ENCODE measurements at places on chromosomes 2 and 18.
A peak's percentile ranks its signal among the peaks of the same experiment; 100 is the strongest.

DNA sequence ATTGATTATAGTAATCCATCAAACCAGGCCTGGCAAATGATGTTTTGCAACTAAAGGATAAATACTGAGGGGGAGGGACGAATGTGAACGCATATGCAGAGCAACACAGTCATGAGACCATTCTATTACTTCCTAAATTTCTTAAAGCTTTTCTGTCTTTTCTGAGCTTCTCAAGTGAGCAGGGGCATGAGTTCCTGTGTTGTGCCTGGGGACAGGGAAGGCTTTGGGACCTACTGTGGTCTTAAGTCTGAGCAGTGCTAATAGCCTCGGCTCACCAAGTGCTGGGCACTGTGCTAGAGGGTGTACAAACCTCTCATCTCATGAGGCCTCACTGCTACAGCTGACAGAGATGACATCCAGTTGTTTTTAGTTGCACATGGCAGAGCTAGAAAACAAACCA lies 182.4 kb downstream of the NEDD4L start:
- no peak for DNase-seq

DNA sequence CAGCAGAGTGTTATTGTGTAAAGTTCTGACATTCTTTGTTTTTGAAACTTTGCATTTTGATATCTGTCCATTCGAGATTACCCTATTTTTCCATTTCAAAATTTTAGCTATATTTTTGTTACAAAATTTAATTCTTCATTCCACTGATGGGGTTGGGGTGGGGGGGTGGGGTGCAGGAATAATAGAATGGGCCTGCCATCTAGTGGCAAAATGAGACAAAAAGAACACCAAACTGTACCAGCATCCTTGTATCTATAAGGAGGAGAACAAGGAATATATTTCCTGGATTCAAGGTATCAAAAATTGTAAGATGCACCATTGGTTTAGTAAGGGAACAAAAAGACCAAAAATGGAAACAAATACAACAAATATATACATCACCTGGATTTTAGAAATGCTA lies 27.9 kb upstream of the TTR start:
- DNase-seq: peak; percentile 24

GRCh38 chr2:38113981-38114708 lies 38.2 kb upstream of the CYP1B1 start:
- DNase-seq: peak; percentile 22

- DNase-seq: no peak
These were observed 113.6 kb downstream of the ALPK2 start for GRCh38 chr18:58515175-58515775.

DNA sequence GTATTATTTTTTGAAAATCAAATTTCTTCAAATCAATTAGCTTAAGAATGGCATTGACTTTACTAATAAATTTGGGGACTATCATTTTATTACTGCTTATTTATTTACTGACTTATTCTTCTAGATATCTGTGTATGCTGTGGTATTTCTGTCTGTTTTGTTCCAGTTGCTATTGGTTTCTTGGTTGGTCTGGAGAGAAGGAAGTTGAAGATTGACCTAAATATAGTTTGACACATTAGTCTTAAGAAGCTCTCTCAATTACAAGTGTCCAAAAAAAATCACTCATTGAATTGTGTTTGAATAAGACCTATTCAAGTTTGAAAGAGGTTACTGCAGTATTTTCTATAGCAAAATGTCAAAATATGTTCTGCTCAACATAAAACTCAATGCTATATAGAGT lies 153.3 kb upstream of the KYNU start:
- DNase-seq: no peak

DNA sequence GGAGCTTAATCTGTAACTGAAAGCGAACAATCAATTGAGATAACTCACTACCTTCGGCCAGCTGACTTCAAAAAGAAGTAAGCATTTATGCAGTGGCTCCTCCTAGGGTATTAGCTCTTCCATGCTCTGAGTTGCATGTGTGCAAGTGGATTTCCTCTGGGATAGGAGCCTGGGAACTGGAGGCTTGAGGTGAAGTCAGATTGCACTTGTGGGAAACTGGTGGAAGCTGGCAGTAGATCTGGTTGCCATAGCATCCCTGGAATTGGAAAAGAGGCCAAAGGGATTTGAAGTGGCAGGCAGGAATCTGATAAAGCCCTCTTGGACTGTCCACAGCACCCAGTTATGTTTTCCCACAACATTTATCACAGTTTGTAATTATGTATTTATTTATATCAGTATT lies 50.6 kb upstream of the FMNL2 start:
- DNase-seq: no peak

GRCh38 chr18:59612381-59612780 lies 84.8 kb downstream of the CCBE1 start:
- no peak for DNase-seq

- no peak for DNase-seq
These were observed 231.5 kb downstream of the TTC32 start for GRCh38 chr2:19670303-19670702.

DNA sequence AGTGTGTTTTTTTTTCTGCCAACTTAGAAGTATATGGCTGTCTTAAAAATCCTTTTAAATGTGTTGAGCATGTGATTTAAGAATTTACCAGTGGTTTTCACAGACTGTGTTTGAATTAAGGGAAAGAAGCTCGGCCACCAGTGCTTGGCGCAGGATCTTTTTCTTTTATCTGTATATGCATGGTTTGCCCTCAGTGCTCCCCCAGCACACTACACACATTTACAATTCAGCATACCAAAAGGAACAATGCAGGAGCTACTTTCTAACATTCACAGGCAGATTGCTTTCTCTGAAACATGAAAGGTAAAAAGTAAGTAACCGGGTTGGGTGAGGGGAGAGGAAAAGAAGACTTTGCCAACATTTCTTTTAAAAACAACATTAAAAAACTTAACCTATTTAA lies 3.9 kb downstream of the SALL3 start:
- DNase-seq: no peak

DNA sequence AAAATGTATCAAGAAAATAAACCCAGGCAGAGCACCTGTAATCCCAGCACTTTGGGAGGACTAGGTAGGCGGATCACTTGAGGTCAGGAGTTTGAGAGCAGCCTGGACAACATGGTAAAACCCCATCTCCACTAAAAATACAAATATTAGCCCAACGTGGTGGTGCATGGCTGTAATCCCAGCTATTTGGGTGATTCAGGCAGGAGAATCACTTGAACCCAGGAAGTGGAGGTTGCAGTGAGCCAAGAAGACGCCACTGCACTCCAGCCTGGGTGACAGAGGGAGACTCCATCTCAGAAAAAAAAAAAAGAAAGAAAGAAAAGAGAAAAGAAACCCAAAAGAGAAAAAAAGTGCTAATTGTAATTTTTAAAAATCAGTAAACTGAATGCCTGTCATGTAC lies 41.4 kb downstream of the DDX18 start:
- no peak for DNase-seq

GRCh38 chr2:750628-751027 lies 73.4 kb upstream of the TMEM18 start:
- DNase-seq: no peak

GRCh38 chr18:77098538-77099174 lies 33.9 kb downstream of the MBP start:
- DNase-seq: no peak

GRCh38 chr18:8468921-8469335 lies 140.3 kb upstream of the RAB12 start:
- no peak for DNase-seq

GRCh38 chr2:230984393-230985220 lies 11.3 kb upstream of the SPATA3 start:
- no peak for DNase-seq

- no peak for DNase-seq
These were observed 479.7 kb upstream of the RAB6C start for GRCh38 chr2:129499747-129500146.

DNA sequence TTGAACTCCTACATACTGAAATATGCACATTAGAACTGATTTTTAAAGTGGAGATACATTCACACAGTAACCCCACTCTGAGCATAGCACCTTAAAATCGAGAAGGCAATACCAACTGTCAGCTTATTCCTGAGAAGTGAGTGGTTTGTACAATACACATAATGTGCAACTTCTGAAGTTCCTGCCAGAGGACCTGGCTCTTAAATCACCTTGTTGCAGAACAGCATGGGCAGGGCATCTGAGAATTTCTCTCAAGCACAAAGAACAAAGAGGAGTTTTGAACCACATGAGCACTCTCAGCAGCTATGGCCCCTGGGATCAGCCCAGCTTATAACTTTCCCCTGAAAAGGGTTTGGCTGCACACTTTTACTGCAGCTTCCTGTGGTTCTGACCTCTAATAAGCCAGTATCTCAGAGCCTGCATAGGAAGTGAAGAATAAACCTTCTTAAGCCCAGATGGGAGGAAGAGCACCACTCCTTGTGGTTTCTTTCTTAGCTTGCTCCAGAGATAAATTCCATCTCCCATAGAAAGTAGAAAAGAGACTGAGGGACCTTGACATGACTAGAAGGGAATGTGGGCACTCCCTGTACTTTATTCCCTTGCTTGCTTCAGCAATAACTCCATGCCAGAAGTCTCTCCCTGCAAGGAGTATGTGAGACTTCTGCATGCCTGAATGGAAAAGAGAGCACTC lies 862.3 kb downstream of the SUCLG1 start:
- DNase-seq: no peak

DNA sequence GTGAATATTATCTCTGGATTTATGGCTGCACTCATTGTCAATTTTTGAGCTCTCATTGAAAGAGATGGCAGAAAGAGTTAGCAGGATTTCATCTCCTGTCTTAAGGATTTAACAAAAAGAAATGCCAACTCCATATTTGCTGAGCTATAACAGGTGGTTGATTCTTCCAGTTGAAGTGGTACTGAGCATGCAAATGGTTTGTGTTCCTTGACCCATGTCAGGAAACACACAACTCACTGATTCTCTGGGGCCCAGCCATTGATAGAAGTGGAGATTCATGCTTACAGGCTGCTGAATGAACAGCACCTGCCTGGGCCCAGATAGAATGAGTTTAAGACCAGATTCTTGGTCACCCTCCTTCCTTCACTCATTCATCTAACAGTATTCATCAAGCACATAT lies 128.8 kb downstream of the CERS6 start:
- DNase-seq: no peak

DNA sequence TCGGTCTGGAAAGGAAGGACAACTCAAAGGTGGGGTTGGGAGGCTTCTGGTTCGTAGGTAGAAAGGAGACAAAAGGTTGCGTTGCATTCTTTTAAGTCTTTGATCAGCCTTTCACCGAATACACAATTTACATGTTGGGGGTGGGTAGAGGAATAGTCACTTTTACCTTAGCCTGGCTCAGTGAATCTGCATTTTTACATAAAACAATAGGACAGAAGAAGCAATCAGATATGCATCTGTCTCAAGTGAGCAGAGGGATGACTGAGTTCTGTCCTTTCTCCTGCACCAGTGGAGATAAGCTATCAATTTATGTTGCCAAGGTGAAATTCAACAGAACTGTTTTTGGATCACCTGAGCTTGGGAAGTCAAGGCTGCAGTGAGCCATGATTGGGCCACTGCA lies 173.7 kb downstream of the ZEB2 start:
- no peak for DNase-seq

DNA sequence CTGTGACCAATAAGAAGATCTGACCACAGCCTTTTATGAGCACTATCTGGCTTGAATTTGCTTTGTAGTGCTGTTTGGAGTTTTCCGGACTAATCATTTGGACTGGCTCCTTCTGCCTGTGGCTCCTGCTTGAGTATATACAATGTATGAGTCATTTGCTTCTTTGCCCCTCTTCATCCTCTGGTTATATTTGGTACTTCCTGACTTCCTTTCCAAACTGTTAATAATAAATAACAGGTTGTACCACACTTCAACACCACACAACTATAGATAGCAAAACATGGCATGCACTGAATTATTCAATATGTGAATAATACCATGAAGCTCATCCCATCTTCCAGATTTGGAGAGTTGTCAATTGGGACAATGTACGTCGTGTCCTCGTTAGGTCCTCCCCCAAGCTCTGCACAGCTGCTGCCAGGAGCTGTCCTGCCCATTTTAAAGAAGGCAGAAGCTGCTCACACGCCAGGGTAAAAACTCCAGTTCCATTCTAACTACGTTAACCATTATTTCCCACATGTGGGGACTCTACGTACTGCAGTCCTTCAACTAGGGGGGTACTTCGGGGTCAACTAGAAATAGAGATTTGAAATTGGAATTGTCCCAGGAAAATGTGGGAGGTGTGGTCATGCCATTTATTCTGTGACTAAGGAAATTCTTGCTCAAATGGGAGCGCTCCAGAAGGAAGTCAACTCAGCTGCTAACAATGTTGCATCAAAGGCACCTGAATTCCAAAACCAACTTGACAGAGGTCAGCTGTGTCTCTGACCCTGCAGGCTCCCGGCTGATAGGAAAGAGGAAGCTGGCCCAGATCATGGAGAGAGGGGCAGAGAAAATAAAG lies 38.1 kb downstream of the ST8SIA5 start:
- no peak for DNase-seq

DNA sequence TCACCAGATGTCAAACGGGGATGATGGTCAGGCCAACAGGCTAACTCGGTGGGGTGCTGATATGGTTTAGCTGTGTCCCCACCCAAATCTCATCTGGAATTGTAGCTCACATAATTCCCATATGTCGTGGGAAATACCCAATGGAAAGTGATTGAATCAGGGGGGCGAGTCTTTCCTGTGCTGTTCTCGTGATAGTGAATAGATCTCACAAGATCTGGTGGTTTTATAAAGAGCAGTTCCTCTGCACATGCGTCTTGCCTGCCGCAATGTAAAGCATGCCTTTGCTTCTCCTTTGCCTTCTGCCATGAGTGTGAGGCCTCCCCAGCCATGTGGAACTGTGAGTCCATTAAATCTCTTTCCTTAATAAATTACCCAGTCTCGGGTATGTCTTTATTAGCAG lies 74.4 kb upstream of the YWHAQ start:
- DNase-seq: no peak

DNA sequence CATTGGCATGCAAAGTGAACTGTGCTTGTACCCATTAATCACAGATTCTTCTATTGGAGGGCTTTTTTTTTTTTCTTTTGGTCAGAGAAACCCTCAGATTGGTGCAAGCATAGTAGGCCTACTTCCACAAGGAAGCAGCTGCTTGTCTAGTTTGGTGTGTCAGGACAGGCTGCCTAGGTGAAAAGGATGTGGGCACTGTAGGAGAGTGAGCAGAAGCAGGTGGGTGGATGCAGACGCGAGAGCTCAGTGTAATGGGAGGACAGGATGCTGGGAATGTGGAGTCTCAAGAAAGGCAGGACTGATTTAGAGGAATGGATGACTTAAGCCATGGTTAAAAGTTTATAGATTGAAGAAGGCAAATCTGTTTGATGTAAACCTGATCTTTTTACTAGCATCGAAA lies 3.1 kb downstream of the ELP2 start:
- DNase-seq: no peak

DNA sequence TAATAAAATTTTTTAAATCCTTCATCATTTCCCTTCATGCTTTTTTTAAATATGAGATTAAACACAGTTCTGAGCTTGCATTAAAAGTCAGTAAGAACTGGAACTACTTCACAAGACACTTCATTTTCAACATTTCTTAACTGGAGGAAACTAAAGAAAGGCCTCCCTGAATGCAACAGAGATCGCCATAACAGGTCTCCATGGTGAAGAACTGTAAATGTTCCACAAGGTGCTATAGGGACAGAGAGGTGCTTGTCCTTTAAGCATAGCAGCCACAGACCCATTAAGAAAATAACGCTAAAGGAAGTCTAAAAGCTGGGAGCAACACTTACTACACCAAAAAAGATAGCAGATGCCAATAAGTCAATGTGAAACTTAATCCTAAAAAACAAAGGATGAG lies 8.5 kb downstream of the STAM2 start:
- peak; percentile 23 for DNase-seq

GRCh38 chr2:216911886-216912285 lies 52.0 kb upstream of the TNP1 start:
- no peak for DNase-seq

- DNase-seq: no peak
These were observed 172.0 kb upstream of the SERPINE2 start for GRCh38 chr2:224211181-224211480.

GRCh38 chr18:77144046-77144445 lies 11.5 kb upstream of the MBP start:
- no peak for DNase-seq

Data from hematopoietic multipotent progenitor cell treated with erythropoietin and hydrocortisone succinate and interleukin-3 and kit ligand, for 6 days (in vitro differentiated cells).